ENCODE measurements at places on chromosomes 1 and 21.

DNA sequence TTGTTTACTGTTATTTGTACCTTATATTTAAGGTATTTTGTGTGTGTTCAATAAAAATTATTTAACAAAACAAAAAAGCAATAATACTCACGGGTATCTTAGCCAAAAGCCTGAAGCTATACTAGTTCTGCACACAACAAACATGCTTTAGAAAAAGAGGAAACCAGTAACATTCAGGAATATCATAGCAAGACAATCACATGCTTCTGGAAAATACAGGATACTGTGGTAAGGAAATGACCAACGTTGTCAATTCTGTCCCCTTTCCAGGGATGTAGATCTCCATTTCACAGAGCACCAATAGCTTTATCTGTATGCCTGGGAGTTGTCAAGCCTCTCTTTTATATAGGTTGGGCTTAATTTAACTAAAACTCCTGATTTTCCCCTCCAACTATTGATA is 288.4 kb downstream of the SMYD3 start:
- DNase-seq: no peak

DNA sequence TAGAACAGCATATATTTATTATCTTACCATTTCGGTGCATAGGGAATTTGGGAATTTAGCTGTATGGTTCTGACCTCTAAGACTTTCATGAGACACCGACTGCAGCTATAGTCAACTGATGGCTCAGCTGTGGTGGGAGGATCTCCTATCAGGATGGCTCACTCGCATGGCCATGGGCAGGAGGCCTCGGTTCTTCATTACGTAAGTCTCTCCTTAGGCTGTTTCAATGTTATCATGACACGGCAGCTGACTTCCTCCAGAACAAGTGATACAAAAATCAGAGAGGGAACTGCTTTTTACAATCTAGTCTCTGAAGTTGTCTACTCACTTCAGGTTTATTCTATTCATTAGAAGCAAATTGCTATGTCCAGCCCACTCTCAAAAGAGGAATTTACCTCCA is 13.3 kb upstream of the CAPN8 start:
- DNase-seq: peak; percentile 69

GRCh38 chr1:21024918-21025317 is 151.8 kb downstream of the EIF4G3 start:
- DNase-seq: no peak

DNA sequence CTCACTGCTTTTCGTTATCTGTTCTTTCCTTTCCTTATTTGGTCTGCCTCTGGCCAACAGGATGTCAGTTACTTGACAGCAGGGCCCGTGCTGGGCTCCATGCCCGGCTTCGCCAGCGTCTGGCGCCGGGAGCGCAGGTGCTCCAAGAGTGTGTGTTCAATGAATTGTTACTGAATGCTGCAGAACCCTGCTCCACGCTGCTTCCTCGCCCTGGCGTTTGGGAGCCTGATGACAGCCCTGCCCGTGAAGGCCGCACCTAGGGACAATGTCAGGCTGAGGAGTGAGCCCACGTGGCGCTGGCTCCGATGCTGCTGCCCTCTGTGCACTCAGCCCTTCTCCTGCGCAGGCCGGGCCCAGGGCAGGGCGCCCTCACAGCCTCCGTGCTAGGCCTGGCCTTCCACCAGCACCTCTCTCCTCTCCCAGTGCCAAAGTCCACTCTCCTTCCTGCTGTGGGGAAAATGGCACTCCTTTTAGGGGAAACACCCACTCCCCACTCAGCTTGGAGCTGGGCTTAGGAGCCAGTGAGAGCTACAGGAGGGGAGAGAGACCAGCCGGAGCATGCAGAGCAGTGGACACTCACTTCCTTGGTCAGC is 51.4 kb downstream of the ACBD3 start:
- DNase-seq: no peak

Data from common myeloid progenitor, CD34-positive (primary cell).